ENCODE measurements at places on chromosomes 11 and 22. TPM values are rescaled to one million over a fixed set of nuclear protein-coding genes. Genes with fewer than 3 reads are reported as not detected.

ZPR1 gene
- 31.5 TPM for polyA plus RNA-seq

CRYBA4 gene
- polyA plus RNA-seq, result not detected

- no peak for DNase-seq
Measured at GRCh38 chr11:16528639-16529038, 172.3 kb upstream of the SOX6 start.

- DNase-seq, result no peak
Measured at GRCh38 chr11:83713708-83714107, 427.5 kb upstream of the CCDC90B start.

DNA sequence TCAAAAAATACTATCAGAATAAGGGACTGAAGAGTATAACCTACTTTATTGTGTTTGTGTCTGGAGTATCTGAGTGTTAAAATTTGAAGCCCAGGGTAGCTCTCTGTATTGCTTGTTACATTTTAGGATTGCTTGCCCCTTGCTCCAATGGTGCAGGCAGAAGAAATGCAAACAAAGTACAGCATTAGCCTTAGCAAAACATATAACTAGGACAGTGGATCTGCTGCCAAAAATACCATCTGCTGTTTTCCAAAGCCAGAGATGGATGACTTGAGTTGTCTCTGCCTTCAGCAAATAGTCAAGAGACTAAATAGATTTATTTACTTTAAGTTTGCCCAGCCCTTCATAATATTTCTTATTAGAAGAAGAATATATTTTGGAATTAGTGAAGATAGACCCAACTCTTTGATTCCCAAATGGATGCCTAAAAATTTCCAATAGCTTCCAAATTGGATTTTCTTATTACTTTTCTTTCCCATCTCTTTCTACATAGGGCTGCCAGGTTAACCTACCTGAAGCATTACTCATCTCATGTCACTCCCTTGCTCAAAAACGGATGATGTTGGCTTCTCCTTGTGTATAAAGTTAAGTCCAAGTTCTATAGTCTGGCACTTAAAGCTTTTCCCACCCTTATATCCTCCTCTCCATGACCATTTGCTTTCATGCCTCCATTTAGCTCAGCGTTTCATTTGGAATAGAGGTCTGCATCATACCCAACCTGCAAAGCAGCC is 66.3 kb downstream of the LDLRAD3 start:
- DNase-seq, result no peak

GRCh38 chr11:60847281-60847680 is 5.4 kb downstream of the CCDC86 start:
- no peak for DNase-seq

GRCh38 chr11:97231231-97231630 is 841.4 kb downstream of the JRKL start:
- no peak for DNase-seq

DNA sequence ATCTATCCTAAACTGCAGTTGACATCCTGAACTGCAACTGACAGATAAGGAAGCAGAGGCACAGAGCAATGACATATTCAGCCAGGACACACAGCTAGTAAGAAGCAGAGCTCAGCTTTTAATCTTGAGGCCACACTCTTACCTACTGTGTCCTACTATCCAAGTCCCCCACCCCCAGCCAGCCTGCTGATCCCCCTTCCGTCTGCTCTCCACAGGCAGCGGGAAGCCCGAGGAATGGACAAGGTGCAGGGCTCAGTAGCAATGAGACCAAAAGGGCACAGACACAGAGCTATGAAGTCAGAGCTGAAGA is 4.3 kb downstream of the POLR3H start:
- no peak for DNase-seq

DNA sequence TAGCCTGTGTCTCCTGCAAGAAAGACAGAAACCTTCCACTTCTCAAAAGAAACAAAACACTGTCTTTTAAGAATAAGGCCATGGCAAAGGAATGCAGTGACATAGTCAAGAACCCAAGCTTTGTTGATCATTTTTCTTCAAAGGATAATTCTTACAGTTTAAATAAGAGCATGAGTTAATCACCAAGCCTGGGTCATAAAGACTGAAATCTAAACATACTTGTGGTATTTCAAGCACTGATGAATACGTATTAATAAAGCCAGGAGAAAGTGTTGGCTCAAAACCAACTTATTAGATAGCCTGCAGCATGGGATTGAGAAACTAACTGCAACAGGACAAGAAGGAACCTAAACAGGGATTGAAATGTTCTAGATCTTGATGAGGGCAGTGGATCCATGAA is 143.3 kb upstream of the MTNR1B start:
- DNase-seq, result no peak

- no peak for DNase-seq
Measured at GRCh38 chr11:66853242-66854229, 3.3 kb upstream of the LRFN4 start.

GGTLC2 gene
- polyA plus RNA-seq, result not detected

- no peak for DNase-seq
Measured at GRCh38 chr11:116167706-116168458, 604.9 kb downstream of the BUD13 start.

PTPRCAP gene
- 1,315 TPM for polyA plus RNA-seq

DNA sequence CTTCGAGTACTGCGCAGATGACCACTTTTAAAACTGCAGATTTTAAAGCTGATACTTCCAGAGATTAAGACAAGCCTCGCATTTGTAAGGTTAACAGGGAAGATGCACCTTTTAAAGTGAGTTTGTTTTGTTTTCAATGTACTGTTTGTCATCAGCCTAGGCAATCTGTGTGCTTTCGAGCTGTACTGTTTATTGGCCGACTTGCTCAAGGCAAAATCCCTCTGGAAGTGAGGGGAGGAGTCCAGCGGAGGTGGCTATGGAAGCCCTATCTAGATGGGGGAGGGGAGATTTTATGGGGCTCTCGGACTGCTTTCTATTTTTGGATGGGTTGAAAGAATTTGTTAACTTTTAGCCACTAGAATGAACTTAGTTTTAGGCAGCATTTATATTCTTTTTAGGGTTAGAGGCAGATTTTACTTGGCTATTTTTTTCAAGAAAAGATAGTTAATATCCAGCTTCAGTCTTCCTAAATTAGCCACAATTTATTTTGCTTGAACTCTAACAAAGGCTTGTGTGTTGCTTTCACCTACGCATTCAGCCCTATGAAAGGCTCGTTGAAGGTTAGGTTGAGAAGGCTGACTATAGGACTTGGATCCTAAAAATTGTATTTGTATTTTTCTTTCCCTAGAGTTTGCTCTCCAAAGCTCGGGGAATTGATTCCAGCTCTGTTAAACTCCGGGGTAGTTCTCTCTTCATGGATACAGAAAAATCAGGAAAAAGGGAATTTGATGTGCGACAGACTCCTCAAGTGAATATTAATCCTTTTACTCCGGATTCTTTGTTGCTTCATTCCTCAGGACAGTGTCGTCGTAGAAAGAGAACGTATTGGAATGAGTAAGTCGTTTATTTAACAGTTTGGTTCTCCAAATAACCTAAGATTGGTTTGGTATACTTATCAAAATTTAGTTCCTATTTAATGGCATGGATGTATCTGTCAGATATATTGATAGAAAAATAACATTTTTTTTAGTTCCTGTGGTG is 2.1 kb downstream of the WEE1 start:
- DNase-seq, result no peak

- DNase-seq, result no peak
Measured at GRCh38 chr11:6927030-6927617, 898 bp downstream of the ZNF215 start.

MYRF gene
- polyA plus RNA-seq, result 0.43 TPM

- no peak for DNase-seq
Measured at GRCh38 chr11:27696961-27697360, 3.3 kb downstream of the BDNF start.

GRCh38 chr11:68574308-68574707 is 110.0 kb upstream of the GAL start:
- no peak for DNase-seq

FAM180B gene
- not detected for polyA plus RNA-seq

C11orf21 gene
- polyA plus RNA-seq, result 36.3 TPM

AMPD3 gene
- polyA plus RNA-seq, result 2.5 TPM

DNA sequence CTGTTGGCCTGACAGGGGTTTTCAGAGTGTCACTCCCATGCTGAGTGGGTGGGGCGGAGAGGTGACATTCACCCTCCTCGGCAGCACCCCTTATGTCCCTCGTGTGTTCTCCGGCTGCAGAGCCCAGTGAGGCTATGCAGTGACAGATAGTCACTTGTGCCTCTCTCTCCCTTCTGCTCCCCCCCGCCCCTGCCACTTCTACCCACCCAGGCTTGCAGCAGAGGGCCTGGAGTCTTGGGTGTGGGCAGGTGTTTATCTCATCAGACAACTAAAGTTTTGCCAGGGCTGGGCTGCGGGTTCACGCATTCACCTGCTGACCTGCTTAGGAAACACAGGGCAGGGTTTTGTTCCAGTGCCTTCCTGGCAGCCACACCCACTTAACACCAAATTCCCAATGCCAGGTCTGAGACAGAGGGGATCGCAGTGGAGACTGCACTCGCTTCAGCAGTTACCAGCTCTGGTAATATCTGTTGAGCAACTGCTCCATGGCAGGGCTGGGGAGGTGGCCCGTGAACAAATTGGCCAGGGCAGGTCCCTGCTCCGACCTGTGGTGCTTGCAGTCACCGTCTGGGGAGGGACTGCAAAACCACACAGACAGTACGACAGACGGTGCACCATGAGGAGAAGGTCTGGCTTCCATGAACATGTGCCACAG is 50.5 kb upstream of the ADA2 start:
- DNase-seq, result no peak

DNA sequence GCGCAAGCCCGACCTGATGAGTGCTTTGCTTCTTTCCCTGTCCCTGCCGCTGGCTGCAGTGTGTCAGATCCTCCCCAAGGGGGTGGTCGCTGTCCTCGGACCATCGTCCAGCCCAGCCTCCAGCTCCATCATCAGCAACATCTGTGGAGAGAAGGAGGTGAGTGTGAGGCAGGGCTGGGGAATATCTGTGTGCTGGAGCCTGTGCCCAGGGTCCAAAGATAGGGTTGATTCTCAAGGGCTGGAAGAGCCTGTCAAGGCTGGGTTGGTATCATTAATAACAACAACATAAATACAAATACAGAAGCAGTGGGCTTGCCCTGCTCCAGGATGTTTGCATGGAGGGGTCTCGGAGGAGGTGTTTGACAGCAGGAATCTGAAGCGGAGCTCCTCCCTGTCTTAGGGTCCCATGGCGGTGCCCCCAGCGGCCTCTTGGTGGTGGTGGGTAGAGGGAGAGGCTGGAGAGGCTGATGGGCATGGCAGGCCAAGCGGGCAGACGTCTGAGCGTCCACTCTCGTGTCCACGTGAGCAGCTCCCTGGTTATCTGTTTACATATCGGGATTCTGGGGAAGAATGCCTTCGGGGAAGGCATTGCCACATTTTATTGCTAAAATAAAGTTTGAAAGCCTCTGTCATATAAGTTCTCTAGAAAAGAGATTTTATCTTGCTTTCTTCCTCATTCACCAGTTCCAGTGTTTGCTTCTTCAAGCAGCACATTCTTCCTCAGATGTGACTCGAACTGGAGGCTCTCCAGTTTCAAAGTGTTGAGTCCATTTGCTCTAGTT is 208.4 kb upstream of the TBCEL start:
- DNase-seq, result no peak

DNA sequence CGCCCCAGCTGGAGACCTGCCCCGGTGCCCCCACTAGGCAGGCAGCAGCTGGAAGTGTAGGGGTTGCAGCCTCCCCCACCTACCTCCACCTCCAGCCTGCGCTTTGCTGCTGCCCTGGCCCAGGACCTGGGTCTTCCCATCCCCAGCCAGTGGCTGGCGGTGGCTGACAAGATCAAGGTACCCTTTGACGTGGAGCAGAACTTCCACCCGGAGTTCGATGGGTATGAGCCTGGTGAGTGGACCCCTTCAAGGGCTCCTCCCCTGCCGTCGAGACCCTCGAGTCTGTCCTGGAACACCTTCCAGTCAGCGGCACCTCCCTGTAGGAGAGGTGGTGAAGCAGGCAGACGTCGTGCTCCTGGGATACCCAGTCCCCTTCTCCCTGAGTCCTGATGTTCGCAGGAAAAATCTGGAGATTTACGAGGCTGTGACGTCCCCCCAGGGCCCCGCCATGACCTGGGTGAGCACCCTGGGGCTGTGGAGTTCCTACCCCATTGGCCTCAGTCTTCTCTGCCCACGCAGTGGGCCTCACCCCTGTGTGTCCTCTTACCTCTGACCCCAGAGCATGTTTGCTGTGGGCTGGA is 4.4 kb downstream of the PGGHG start:
- DNase-seq, result no peak

FIBIN gene
- polyA plus RNA-seq, result not detected

SOX6 gene
- polyA plus RNA-seq, result not detected

- no peak for DNase-seq
Measured at GRCh38 chr11:119567688-119568582, 145.0 kb upstream of the THY1 start.

DNA sequence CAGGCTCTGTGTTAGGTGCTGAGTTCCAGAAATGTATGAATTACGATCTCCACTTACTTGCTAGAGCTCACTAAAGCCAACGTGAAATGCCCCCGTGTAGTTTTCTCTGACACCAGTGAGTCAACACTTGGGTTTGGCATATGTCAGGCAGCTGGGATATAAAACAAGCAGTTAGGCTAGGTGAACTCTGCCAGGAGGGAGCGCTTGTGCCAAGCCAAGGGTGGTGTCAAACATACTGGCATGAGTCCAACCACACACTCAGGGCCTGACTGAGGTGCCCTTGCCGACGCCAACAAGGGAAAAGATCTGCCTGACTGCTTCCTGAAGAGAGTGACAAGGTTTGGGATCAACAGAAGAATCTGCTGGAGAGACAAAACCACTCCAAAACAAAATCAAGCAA is 167.8 kb upstream of the NARS2 start:
- no peak for DNase-seq

DNA sequence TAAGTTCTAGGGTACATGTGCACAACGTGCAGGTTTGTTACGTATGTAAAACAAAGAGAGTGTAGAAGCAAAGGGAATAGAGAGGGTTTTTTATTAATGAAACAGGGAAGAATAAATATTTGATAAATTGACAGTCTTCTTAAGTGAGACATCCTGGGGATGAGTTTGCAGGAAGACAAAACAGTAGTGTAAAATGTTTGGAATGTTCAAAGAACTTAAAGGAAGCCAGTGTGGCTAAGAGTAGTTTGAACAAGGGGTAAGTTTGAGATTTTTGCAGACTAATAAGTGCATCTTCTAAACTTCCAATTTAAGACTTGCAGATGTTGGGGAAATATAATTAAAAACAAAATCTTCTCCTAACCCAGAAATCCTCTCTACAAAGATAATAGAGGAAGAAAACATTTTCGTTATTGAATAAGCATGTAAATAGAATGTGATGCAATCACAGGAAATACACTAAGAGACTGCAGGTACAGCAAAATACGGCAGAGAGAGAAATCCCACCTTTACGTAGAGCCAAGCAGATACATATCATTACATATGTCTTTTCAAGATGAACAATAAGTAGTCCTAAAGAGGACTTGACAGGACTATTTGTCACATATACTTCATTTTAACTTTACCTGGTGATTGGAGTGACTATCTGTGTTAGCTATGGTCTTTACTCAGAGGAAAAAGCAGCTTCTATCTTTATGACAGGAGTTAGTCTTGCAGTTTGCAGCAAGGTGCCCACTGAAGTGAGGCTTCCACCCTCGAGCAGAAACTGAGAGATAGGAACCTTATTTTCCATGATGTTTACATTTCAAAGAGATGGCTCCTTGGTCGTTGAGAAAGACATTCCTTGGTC is 402.1 kb downstream of the CNTN5 start:
- no peak for DNase-seq

- DNase-seq, result no peak
Measured at GRCh38 chr11:128575174-128575960, 12.0 kb downstream of the ETS1 start.

Data from immature natural killer cell (primary cell).